Stomach (tissue), 19 donors: ENCODE measurements at places on chromosomes 3 and 15. TPM values are rescaled to one million over a fixed set of nuclear protein-coding genes. Genes with fewer than 3 reads are reported as not detected.

The AADACL2 gene
- total RNA-seq, result not detected

The ACSBG1 gene
- total RNA-seq, result not detected

The ISLR gene
- total RNA-seq, result 42.3 TPM

The FOXP1 gene
- total RNA-seq, result 109 TPM

The PLAAT1 gene
- total RNA-seq, result not detected
